ENCODE measurements at places on chromosomes 11 and 22.

- no peak for DNase-seq
These were observed 80.7 kb downstream of the MICAL3 start for GRCh38 chr22:17943533-17944249.

DNA sequence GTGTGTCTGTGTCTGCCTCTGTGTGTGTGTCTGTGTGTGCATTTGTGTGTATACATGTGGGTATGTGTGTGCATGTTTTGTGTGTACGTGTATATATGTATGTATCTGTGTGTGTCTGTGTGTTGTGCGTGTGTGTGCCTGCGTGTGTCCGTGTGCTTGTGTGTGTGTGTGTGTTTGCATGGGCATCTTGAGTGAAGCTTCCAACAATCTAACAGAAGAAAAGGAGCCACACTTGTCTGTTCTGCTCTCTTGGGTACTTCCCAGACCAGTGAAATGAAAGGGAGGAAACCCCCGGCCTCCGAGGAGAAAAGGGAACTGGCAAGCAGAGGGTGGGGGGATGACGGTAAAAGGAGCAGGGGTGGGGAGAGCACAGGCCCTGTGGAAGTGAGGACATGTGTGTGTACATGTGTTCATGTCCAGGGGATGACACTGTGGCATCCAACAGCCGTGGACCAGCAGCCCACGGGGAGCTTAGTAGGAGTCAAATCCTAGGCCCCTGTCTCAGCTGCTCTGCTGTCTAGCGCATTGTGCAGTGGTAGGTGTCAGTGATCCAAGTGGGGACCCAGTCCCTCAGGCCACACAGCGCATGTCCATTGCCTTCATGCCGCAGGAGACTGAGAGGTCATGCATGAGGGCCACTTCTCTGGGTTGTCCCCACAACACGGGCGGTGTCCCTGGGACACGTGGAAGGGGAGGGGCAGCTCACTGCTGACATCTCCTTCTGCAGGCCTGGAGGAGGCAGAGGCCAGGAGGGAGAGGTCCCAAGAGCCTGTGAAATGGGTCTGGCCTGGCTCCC, 8.1 kb downstream of the CSF2RB start:
- DNase-seq, result no peak

GRCh38 chr11:124079631-124080326, 35.5 kb upstream of the VWA5A start:
- no peak for DNase-seq

- DNase-seq, result no peak
These were observed 287.0 kb downstream of the FAT3 start for GRCh38 chr11:92511522-92512203.

DNA sequence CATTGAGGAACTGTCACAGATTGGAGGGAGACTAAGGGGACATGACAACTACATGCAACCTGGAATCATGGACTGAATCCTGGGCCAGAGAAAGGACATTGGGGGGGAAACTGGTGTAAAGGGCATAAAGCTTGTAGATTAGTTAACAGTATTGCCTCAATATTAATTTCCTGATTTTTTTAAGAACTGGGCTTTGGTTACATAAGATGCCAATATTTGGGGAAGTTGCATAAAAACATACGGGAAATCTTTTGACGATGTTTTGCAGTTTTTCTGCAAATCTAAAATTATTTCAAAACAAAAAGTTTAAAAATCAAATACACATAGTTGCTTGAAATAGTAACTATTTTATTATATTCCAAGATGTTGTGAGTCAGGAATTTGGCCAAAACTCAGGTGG, 2.9 kb upstream of the FOLR3 start:
- DNase-seq, result no peak

All from COR-L47 (cell line).